ENCODE measurements at places on chromosomes 2 and 18.
A peak's percentile ranks its signal among the peaks of the same experiment; 100 is the strongest.

DNA sequence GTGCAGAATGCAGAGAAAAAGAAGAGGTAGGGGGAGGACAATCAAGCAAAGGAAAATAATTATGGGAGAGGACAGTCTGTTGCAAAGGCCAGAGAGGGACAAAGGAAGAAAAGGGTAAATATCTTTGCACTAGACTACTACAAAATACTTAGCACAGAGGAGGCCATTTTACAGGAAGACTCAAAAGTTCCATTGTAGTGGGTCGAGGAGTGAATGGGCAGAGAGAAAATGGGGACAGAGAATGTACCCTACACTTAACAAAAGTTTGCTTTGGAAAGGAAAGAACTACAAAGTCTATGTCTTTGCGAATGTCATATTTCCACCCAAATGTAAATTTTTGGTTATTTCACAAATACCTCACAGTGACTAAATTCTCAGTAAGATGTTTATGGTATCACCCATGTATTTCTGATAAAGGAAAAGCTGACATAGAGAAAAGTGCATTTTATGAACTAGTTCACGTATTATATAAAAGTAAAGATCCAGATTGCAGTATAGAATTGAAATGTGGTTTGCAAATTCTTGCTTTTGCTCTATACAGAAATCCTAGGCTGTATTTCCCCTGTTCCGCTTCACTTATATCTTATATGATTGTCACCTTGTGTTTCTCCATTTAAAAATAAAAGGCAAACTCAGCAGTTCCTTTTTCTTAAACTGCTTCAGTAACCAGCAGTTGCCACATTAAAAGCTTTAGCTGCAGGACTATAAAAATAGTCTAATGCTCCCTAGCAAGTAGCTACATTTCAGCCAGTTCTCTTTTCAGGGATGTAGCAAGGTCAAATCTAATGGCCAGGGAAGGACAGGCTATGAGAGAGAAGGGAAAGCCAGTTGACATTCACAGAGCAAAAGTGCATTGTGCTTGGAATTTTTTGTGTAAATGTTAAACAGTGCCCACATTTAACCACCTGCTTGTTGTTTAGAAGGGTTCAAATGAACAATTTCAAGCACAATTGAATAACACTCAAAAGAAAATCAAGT, 79.7 kb upstream of the CYTIP start:
- ATAC-seq = no peak

- no peak for ATAC-seq
These were observed 9.8 kb downstream of the TBR1 start for GRCh38 chr2:161425728-161426454.

- ATAC-seq = no peak
These were observed 350.5 kb upstream of the ETAA1 start for GRCh38 chr2:67046591-67046990.

GRCh38 chr2:16664809-16665747, 556 bp downstream of the CYRIA start:
- no peak for ATAC-seq

- ATAC-seq = no peak
These were observed 27.8 kb downstream of the IGFBP2 start for GRCh38 chr2:216661051-216661450.

- peak; percentile 66 for ATAC-seq
These were observed 1.9 kb downstream of the PRSS56 start for GRCh38 chr2:232521959-232522622.

GRCh38 chr2:187684174-187684573, 129.9 kb upstream of the TFPI start:
- ATAC-seq = no peak

GRCh38 chr2:201171259-201171814, 11.6 kb upstream of the CASP10 start:
- no peak for ATAC-seq

DNA sequence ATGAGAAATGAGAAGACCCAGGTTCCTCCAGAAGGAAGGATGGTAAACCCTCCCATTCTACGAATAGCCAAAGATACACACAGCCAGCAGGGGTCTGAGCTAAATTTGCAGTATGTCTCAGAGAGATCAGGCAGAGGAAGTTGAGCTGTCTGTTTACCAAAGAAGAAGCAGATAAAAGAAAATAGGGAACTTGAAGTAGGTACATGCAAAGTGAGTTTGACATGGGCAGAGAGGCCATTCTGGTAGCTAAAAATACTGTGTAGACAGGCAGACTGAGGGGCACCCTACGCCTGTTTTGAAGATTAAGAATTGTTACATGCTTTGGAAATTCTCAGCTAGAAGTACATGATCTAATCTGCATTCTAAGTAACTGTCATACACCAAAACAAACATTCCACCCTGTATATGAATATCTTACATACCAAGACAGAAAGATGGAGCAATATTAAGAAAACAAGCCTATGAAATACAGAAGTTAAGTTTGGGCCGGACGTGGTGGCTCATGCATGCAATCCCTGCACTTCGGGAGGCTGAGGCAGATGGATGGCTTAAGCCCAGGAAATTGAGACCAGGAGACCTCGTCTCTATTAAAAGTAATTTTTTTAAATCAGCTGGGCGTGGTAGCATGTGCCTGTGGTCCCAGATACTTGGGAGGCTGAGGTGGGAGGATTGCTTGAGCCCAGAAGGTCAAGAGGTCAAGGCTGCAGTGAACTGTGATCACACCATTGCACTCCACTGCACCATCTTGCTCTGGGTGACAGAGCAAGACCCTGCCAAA, 157.9 kb downstream of the ANKRD44 start:
- peak; percentile 55 for ATAC-seq

DNA sequence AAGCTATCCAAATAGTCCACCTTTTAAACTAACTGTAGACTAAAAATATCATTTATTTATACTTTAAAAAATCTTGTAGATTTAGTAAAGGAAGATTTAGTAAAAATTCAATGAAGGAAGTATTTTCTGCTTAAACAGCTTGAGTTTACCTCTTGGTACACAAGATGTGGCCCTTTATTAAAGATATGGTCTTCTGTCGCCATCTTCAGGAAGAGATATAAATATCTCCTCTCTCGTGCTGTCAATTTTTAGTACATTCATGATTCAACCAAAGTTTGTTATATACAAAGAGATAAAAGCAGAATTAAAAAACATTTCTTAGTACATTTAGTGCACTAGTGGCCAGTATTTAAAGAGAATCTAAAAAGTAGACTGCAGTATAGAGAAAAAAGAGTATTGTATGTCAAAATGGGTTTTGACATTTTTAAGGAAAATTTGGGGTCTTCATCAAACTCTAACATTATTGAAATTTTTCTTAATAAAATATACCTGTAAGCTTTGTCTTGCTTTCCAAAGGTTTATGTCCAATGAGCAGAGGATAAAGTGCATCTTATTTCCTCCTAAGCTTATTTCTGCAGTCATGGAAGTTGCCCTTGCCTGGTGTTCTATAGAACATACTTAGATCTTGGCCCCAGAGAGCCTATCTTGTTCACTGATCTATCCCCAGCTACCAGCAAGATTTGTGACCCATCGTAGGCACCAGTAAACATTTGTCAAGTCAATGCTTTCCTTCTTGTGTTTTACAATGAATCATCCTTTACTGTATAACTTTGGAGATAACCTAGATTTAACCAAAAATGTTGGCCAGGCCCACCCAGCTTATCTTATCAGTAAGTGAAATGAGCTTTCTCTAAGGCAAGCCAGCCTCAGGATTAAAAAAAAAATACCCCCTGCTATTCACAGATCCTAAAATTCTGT, 18.5 kb upstream of the EML6 start:
- ATAC-seq = no peak

GRCh38 chr2:75655861-75656260, 9.3 kb downstream of the MRPL19 start:
- ATAC-seq = no peak

- no peak for ATAC-seq
These were observed 13.7 kb upstream of the DAPL1 start for GRCh38 chr2:158781353-158781961.

DNA sequence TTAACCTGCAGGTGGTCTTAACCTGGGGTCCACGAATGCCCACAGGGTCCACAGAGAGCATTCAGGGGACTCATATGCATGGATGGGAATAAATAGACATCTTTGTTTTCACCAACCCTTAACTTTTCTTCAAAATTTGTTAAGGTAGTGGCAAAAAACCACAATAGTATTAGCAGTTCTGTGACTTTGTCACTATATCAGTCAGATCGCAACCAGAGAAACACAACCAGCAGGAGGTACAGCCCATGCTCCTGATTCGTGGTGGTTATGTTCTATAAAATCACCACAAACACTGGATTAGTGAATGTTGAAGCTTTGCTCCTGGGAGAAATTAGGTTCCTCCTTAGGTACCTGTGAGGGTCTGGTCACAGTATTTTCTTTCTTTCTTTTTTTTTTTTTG, 31.6 kb downstream of the B3GNT7 start:
- no peak for ATAC-seq
